ENCODE measurements at places on chromosomes 5 and 9.

GRCh38 chr5:133113331-133114061 is 61.7 kb downstream of the HSPA4 start:
- no peak for DNase-seq

GRCh38 chr9:114011313-114011712 is 66.8 kb downstream of the AMBP start:
- DNase-seq = no peak

GRCh38 chr5:18314192-18314778 is 680.0 kb downstream of the TAF11L14 start:
- DNase-seq = no peak

- DNase-seq = no peak
Observed at GRCh38 chr5:128339585-128339984, 198.5 kb downstream of the FBN2 start.

- no peak for DNase-seq
Observed at GRCh38 chr5:160640406-160640805, 211.6 kb downstream of the ATP10B start.

DNA sequence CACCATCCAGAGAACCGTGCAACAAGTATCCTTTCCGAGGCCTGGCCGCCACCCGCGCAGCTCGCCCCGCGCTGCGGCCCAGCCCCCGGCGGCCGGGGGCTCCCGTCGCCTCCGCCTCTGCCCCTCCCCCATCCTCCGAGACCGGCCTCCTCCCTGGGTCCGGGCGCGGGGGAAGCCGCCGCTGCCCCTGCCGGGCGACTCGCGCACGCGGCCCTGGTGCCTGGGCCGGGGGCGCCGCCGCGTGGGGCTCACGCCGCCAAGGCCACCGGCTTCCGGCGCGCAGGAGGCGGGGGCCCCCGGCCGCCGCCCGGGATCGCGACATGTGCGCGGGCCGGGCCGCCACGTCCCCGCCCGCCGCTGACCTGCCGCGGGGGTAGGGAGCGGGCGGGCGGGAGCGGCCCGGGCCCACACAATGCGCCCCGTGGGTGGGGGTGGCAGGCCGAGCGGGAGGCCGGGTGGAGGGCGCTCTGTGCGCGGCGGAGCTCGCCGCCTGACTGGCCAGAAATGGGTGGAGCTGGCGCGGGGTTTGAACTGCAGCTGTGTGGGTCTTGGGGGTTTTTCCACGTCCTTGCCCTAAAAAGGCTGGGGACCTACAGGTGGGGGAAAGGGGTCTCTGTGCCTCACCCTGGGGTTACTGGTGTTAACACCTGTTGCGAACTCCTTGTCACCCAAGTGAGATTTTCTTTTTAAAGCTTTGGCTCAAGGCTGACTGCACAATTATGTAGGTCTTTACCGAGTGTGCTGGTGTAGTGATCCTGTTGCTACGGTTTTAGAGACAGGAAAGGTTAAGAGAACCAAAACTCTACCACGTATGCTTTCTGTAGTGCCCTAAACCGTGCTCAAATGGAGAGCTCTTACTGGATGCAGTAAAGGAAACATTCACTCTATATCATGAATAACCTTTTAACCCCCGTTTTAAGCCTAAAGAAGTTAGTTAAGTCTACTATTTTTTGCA is 32.3 kb downstream of the TNPO1 start:
- peak; percentile 23 for DNase-seq

GRCh38 chr5:137399911-137400310 is 99.2 kb downstream of the SPOCK1 start:
- no peak for DNase-seq

GRCh38 chr5:159061179-159061796 is 38.4 kb downstream of the EBF1 start:
- DNase-seq = no peak

DNA sequence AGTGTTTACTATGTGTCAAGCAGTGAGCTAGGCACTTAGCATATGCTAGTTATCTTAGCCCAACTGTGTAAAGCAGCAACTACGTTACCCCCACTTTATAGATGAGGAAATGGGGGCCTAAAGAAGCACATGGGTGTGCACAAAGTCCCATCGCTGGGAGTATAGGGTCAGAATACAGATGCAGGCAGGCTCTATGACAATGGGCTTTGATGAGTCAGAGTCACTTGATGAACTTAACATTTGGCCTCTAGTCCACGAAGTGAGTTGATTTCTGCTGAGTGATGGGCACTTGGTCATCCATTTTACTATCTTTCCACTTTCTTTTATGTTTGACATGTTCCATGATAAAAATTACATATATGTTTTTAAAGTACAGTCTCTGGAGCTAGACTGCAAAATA is 204.3 kb downstream of the TRIM32 start:
- no peak for DNase-seq

DNA sequence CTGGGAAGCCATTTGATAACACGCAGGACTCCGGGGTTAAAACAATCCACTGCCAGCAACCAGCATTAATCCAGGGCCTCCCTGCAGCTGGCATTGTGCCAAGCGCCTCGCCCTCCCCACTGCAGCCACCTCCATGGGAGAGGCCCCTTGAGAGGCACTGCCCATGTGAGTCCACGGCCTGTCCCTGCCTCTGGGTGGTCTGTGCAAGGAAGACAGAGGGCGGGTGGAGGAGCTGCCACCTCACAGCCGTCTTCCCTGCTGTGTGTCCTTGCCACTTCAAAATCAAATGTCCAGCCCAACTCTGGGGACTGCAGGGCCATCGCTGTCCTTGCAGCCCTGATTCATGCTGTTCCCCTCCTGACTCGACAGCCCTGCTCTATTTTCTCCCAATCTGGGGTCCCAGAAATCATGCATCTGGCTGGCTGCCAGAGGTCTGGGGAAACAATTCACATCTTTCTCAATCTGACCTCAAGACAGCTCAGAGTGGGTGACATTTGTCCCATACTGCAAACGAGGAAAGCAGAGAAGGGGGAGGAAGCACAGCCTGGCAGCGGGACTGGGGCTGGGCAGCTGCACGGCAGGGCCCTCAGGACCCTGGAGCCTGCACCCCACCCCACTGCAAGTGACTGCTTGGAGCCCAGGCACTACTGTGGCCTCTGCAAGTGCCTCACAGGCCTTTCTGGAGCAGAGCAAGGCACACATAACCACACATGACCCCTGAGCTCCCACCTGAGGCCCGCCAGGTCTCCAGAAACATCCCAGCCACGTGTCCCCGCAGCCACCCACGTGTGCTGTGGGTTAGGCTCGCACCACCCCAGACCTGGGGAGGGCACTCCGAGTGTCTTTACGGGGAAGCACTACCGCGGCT is 15.7 kb downstream of the BRD3OS start:
- no peak for DNase-seq

Data from central memory CD4-positive, alpha-beta T cell (primary cell).